ENCODE measurements at places on chromosomes 11 and 22.

DNA sequence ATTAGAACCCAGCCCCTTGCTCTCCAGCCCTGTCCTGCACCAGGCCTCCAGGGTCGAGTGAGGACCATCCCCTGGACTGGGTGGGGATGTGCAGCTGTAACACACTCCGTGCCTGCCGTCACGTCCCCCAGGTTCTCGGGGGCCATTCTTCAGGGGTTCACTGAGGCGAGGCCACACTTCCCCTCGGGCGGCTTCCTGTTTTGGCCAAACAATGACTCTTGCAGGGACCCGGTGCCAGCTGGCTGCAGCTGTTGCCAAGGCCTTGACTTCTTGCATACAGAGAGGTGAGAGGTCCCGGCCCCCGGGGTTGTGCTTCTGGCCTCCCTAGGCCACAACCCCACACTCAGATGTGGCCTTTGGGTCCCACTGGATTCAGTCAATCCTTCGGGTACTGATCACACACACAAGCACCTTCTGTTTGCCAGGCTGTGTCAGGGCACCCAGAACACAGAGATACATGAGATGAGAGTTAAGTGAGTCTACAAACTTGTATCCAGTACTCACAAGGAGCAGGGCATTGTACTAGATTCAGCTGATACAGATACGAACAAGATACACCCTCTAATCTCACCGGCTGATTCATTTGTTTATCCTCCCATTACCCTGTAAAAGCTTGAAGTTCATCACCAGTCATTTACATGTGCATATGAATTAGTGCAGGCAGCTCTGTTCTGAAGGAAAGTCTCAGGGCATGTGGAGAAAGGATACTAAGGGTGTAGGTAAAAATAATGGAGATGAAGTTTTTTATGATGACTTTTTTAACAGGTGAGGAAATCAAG lies 32.9 kb downstream of the LRRC32 start:
- no peak for DNase-seq

GRCh38 chr11:41779401-41779960 lies 320.0 kb upstream of the LRRC4C start:
- no peak for DNase-seq

- no peak for DNase-seq
These were observed 134.6 kb upstream of the RCN1 start for GRCh38 chr11:31956310-31956709.

DNA sequence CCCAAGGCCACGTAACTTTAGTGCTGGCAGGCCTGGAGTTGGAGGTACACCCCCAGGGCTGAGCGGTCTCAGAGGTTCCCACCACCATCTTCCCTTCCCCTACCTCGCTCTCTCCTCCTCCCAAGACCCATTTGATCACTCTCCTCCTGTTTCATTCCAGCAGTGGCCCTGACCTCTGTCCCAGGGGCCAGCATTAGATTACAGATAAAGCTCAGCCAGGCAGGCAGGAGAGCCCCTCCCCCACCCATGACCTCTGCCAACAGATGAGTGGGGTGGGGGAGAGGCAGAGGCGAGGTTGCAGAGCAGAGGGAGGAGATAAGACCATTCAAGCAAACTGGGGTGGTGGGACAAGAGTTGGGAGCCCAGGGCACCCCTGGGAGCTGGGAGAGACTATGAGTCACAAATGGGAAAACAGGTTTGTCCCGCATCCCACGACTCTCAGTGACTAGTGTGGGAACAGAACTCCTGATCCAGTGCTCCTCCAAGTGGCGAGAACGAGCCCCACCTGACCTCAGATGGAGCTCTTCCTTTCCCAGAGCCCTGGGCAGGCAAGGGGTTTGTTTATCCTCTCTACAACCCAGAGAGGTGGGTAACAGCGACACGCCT lies 367.9 kb downstream of the MN1 start:
- DNase-seq: no peak

DNA sequence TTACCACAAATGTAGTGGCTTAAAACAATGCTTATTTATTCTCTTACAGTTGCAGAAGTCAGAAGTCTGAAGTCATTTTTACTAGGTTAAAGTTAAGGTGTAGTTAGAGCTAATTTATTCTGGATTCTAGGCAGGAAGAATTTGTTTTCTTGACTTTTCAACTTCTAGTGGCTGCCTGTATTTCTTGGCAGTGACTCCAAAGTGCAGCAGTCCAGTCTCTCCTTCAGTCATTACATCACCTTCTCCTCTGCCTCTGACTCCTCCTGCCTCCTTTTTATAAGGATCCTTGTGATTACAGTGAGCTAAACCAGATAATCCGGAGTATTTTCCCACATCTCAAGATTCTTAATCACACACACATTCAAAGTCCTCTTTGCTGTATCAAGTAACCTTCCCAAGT lies 581.4 kb downstream of the KCNA4 start:
- no peak for DNase-seq

DNA sequence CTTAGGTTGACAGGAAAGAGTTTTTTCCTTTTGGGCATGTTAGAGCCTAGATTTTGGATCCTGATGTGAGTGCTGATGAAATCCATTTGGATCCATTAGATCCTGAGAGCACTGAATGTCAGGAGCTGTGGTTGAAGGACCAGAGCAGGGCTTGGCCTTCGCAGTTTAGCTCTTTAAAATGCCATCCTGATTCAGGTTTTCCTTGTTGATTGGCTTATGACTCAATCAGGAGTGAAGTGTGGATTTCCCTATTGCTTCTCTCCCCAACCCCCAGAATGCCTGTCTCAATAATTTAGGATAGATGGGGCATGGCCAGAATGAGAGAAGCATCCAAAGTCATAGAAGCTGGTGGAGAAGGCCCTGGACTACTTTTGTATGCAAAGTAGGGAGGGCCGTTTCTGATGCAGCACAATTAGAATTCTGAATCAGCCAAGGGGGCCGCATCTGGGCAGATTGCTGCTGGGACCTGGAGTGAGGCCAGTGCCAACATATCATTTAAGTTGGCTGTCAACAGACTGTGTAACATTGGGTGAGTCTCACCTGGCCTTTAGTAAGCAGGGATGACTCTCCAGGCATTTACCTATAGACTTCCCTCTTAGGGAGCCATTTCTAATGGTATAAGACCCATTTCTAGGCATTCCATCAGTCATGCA lies 80.5 kb downstream of the TEAD1 start:
- DNase-seq: no peak

DNA sequence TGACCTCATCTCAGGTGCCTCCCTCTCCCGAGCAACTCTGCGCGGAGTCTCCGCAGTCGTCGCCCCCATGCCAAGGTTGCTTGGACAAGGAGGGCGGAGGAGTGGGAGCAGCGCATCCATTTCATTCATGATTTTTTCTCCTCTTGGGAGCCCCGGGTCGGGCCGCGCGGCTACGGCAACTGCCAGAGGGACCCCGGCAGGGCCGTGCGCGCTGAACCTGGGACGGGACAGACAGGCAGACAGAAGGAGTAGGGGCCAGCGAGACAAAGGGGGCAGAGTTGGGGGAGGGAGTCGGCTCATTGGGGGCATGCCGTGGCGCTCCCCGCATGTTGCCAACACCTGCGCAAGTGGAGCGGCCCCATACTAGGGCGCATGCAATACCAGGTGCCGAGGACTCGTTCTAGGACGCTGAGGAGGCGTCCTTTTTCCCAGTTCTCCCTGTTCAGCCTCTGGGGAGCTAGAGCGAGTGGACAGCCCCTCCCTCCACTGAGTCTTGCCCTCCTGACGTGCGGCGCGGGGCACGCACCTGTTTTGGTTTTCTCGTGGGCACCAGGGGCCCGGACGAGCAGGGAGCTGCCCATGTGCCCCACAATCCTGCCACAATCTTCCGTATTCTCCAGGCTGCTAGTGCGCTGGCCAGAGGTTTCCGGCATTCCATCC lies 501 bp upstream of the PTPN5 start:
- no peak for DNase-seq

DNA sequence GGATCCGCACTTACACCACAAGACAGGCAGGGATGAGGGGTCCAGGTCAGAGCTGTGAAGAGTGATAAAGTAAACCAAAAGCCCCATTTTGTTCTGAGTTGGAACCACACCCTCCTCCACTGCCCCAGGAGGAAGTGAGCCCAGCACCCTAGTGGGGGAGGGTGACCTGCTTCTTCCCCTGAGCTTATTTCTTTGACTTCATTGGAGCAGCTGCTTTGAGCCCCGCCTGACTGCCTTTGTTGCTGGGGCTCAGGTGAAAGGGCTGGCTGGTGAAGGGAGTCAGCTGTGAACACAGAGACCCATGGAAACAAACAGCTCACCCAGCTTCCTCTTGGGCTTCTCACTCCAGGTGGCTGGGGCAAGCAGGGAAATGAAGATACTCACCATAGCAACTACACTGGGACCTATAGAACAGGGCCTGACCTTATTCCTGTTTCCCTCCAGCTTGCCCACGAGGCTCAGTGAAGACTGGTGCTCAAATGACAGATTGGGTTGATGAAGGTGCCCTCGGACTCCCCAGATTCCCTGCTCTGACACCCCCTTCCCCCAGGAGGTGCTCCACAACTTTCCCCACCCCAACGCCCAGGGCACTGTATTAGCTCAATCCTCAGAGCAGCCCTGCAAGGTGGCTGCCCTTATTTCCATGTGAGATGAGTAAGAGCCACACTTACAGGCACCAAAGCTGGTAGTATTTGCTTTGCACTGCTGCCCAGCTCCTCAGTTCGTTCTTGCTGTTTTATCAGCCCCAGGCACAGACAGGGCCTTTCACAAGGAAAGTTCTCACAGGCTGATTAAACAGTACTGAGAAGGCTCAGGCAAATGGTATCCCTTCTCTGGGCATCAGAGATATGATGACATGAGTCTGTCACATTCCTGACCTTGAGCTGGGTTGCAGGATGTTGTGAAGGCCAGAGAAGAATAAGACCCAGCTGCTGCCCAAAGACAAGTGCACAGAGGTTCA lies 2.4 kb downstream of the UCP2 start:
- no peak for DNase-seq

DNA sequence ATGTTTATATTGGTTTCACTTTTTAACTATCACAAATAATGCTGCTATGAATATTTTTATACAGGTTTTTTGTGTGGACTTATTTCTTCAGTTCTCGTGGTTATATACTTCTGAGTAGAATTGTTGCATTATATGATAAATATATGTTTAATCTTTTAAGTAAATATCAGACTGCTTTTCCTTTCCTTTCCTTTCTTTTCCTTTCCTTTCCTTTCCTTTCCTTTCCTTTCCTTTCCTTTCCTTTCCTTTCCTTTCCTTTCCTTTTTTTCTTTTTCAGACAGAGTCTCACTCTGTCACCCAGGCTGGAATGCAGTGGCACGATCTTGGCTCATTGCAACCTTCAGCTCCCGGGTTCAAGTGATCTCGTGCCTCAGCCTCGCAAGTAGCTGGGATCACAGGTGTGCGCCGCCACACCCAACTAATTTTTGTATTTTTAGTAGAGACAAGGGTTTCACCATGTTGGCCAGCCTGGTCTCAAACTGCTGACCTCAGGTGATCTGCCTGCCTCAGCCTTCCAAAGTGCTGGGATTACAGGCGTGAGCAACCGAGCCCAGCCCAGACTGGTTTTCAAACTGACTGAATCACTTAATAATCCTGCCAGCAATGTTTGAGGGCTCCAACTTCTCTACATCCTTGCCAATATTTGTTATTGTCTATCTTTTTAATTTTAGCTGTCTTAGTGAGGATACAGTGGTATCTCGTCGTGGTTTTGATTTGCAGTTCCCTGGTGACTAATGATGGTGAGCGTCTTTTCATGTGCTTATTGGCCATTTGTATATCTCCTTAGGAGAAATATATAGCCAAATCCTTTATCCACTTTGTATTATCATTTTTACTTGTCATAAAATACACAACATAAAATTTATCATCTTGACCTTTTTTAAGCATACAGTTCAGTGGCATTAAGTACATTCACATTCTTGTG lies 21.9 kb downstream of the HTR3B start:
- no peak for DNase-seq

GRCh38 chr11:133710241-133710640 lies 135.1 kb downstream of the SPATA19 start:
- DNase-seq: no peak

GRCh38 chr22:37752189-37753087 lies 55.3 kb upstream of the GCAT start:
- no peak for DNase-seq

GRCh38 chr11:61860054-61860903 lies 31.1 kb downstream of the FADS3 start:
- DNase-seq: no peak

DNA sequence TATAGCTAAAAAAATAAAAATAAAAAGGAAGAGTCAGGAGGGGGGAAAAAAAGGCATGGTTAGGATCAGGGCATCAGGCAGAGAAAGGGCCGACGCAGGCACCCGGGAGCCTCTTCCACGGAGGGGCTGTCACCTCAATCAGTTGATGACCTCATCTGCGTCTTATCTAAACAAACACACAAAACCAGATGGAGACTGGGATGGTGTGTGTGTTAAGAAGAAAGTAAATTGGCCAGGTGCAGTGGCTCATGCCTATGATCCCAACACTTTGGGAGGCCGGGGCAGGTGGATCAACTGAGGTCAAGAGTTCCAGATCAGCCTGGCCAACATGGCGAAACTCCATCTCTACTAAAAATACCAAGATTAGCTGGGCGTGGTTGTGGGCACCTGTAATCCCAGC lies 63.6 kb downstream of the DHCR7 start:
- DNase-seq: no peak

DNA sequence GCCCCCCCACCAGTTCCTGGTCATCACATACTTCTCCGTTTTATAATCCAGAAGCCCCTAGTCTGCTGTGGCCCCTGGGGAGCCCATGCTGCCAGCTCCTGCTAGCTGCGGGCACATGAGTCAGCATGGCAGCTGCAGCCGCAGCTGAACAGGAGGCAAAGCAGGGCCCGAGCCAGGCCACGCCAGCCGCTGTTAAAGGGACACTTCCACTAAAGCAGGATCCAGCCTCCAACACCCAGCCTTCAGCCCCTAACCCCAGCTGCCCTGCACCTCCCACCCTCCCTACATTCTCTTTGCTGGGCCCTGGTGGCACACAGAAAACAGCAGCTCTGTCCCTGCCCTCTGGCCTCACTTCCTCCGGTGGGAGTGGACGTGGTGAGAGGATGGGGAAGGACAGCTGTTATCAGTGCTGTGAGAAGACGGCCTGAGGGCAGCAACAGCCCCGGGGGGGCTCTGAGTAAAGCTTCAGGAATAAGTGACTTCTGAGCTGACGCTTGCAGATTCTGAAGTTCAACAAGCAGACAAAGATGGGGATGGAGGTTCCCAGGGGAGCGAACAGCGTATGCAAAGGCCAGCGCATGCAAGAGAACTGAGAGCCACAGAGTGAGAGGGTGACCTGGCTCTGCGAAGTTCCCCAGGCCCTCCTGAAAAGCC lies 688 bp upstream of the LRRC74B start:
- no peak for DNase-seq

- no peak for DNase-seq
These were observed 258.9 kb downstream of the BRD1 start for GRCh38 chr22:49568751-49569285.
